Umbilical cord (tissue), 2 donors: ENCODE measurements at places on chromosomes 7 and 10. TPM values are rescaled to one million over a fixed set of nuclear protein-coding genes. Genes with fewer than 3 reads are reported as not detected.

DNA sequence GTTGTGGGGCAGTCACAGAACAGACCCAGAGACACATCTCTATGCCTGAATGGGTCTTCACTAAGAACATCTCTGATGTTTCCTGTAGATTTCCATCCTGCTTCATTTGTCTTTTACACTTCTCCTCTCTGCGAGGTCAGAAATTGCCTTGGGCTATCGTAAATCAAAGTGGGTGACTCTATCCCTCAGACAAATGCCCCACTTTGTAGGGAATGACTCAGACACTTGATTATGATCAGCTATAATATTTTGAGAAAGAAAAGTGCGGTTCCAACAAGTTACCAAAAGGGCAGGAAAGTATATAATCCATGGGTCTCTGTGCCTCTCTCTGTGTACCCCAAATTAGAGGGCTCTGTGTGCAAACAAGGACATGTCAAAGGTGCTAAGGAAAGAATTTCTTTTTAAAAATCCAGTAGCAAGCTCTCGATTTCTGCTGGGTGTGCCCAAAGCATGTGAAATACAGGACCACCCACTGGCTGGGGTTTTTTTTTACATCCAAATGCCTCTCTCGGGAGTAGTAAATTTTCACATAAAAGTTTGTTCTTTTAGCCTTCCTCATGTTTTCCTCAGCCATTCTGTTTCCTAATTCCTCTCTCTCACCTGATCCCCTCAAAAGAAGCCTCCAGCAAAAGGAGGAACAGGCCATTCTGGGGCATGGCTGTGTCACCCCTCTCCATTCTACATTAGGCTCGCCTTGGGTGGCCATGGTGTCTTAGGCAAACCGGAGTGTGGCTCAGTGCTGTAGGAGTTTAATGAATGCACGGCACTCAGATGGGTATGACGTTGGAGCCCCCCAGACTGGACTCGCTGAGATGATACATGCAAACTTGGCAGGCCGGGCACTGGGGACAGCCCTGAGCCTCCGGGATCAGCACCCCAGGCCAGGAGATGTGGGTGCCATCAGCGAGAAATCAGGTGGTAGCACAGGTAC lies 6.3 kb upstream of the OPN4 start:
- DNase-seq: peak; percentile 55

GRCh38 chr7:99209781-99210180 lies 1.9 kb upstream of the KPNA7 start:
- DNase-seq: no peak

GRCh38 chr7:140610204-140611165 lies 30.1 kb downstream of the DENND2A start:
- DNase-seq: no peak

- DNase-seq: no peak
Observed at GRCh38 chr7:131250331-131250730, 77.3 kb upstream of the MKLN1 start.

OR6B1 gene
- 4.3 TPM for total RNA-seq

FAM204A gene
- total RNA-seq: 22.9 TPM

ZKSCAN1 gene
- 27.7 TPM for total RNA-seq
